ENCODE measurements at places on chromosomes 16 and 17.

- no peak for DNase-seq
Measured at GRCh38 chr17:27906226-27906580, 13.0 kb upstream of the LYRM9 start.

DNA sequence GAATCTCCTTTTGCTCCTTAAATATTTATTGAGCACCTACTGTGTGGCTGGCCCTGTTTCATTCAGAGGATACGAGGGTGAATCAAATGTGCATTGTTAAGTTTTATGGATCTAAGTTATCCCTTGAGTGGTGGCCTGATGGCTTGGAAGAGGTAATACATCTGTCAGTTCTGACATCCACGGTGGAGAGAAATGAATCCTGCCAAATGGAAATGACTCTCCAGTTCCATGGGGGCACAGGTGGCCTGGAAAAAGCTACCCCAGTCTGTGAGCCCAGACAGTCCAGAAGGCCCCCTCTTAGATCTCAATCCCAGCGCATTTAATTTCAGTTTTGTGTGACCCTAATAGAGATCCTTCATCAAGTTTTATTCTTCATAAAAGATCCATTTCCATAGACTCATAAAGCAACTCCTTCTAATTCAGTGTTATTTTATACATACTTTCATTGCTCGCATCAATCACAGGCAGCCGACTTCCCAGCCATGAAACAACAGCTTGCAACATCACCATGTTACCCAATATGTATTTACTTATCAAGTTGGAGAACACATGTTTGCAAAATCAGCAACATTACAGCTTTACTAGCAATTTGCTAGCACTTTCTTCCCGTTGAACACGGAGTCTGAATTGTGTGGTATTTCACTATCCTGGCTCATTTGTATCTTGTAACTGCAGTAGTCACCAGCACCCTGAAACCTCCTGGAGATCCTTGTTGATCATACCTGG is 334.8 kb upstream of the HSBP1 start:
- peak; percentile 47 for DNase-seq

DNA sequence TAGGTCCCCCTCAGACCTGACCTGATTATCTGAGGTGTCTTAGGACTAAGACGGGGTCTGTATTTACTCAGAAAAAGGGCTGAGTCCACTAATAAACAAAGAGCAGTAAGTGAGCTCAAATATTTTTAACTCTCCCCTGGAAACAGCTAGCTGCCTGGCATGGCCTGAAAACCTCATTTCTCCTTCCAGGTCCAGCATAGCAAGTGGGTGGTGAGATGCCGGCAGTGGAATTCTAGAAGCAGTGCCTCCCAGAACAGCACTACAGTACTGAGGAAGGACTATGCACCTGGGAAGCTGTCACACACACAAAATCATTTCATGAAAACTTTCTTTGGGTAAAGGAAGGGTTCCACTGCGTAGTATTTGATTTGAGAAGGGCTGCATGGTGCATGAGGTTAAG is 29.5 kb upstream of the CFAP20 start:
- no peak for DNase-seq

GRCh38 chr17:75688209-75688825 is 21.2 kb downstream of the SAP30BP start:
- no peak for DNase-seq

All from GM04504 (cell line).